ENCODE measurements at places on chromosomes 7 and 10.

GRCh38 chr10:110644598-110645462 is 694 bp downstream of the RBM20 start:
- no peak for DNase-seq

GRCh38 chr7:105935250-105935649 is 27.8 kb upstream of the CDHR3 start:
- no peak for DNase-seq

- DNase-seq = no peak
Measured at GRCh38 chr7:68744036-68744435, 854.2 kb upstream of the AUTS2 start.

- DNase-seq = no peak
Measured at GRCh38 chr10:103184615-103185014, 8.5 kb downstream of the NT5C2 start.

- no peak for DNase-seq
Measured at GRCh38 chr7:47080816-47081215, 501.1 kb downstream of the TNS3 start.

DNA sequence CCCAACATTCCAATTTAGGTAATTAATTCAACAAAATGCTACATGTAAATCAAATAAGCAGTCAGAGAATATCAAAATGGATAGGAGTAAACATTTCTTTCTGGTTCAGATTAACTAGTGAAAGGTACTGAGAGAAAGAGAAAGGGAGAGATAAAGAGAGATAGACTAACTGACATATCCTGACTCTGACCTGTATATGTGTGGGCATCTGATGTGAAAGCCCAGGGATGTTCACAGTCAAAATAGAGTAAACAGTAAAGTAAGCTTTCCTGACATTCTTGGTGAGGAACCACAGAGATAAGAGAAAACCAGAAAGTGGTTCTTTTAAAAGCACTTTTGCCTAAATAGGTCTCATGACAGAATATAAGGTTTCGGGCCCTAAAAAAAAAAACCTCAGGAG is 37.5 kb upstream of the ANK3 start:
- DNase-seq = no peak

GRCh38 chr10:47090903-47091302 is 179.7 kb downstream of the PTPN20 start:
- DNase-seq = no peak

DNA sequence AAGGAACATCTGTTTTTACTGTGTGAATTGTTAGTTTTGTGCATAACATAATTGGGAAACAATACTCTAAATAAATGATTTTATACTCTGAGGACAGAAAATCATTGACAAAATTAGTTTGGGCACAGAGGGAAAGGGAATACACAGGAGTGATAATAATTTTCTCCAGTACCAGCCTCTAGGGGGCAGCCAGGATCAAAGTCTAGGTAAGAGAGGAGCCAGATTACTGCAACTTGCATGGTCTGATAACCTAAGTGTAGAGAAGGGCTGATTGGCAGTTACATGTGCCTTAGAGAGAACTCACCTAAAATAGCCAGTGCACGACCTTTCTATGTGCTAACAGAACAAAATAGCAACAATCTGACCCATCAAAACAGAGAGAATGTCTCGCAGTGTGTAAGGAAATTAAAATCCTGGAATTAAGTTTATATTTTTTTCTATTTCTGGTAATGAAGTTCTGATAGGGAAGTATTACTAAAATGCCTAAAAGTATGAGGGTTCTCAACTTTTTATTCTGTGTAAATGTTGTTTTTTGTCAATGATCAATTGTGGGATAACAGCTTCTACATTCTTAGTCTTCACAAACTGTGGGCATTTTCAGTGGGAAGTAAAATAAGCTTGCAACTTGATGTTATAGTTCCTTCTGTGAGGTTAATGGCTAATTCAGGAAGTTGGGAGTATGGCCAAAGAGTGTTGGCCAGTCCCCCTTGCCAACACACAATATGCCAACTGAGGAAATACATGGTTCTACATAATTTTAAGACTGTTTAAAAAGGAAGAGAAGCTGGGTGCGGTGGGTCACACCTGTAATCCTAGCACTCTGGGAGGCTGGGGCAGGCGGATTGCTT is 66.4 kb downstream of the EXOC6 start:
- DNase-seq = peak; percentile 22

GRCh38 chr10:61900829-61901792 is at the start of gene ARID5B:
ARID5B (plus strand) TSS chr10:61901699; CDS start chr10:61901710, 11 bp downstream.
- DNase-seq = no peak

- no peak for DNase-seq
Measured at GRCh38 chr7:158646766-158647474, 57.7 kb downstream of the NCAPG2 start.

GRCh38 chr10:118827053-118827452 is 72.3 kb upstream of the CACUL1 start:
- no peak for DNase-seq

GRCh38 chr7:149796287-149796860 is 23.0 kb upstream of the ZNF467 start:
- no peak for DNase-seq

DNA sequence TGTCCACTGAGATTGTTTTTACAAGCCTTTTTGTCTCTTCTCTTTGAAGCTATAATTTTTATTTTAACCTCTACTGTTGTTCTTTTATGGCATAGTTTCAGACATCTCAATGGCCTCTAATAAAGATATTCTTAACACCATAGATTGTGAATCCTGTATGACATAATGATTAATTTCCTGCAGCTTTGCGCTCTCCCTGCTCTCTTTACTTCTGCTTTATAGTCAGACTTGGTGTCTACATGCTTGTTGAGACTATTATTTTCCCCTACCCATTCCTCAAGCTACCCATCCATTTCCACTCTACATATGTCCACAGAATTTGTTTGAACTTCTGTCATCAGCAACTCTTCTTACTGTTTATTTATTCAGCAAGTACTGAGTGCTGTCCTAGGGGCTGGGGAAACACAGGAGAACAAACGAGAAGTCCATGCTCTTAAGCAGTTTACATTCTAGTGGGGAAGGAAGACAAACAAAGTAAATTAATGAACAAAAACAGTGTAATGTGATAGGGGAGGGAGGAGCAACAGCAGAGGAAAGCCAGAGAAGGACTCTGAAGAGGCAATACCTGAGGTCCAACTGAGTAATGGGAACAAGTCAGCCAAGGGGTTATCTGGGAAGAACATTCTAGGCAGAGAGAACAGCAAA is 110.1 kb downstream of the CDK14 start:
- no peak for DNase-seq

GRCh38 chr10:14588084-14588937 is 186.4 kb downstream of the FAM107B start:
- DNase-seq = peak; percentile 35

- DNase-seq = peak; percentile 83
Measured at GRCh38 chr7:155412416-155413253, 45.3 kb upstream of the EN2 start.

GRCh38 chr10:61390851-61391250 is 62.3 kb downstream of the TMEM26 start:
- DNase-seq = no peak

GRCh38 chr10:34430685-34431084 is 384.4 kb downstream of the PARD3 start:
- no peak for DNase-seq

GRCh38 chr10:120462018-120462682 is 5.1 kb downstream of the PLPP4 start:
- DNase-seq = no peak

DNA sequence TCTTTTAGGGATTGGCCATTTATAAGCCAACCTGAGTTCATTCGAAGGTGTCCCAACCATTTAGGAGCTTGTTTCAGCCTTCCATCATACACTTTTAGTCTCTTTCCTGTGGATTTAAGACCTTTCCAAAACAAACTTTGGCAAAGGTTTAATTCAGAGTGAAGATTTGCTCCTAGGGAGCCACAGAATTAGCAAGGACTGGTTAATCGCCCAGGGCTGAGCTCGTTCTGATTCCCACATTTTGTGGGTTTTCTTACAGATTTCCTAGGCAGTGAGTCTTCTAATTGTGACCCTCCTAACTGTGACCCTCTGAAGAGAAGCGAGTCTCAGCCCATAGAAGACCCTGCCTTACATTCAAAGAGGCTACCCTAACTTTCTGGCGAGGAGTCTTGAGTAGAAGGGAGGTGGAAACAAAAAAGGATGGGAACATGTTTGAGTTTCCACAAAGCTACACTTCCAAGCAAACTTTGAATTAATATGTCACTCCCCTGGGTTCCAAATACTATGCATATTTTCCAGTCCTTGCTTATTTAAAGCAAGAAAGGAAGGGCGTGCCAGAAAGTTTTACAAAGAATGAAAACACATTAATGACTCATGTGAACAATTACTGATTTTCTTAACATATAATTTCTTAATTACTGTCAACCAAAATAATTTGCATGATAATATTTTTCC is 118.3 kb downstream of the ARID5B start:
- DNase-seq = no peak

GRCh38 chr10:14584661-14585060 is 190.0 kb downstream of the FAM107B start:
- DNase-seq = no peak

- no peak for DNase-seq
Measured at GRCh38 chr7:41459623-41460261, 243.1 kb downstream of the INHBA start.

- no peak for DNase-seq
Measured at GRCh38 chr7:20454202-20454601, 123.5 kb downstream of the ITGB8 start.

DNA sequence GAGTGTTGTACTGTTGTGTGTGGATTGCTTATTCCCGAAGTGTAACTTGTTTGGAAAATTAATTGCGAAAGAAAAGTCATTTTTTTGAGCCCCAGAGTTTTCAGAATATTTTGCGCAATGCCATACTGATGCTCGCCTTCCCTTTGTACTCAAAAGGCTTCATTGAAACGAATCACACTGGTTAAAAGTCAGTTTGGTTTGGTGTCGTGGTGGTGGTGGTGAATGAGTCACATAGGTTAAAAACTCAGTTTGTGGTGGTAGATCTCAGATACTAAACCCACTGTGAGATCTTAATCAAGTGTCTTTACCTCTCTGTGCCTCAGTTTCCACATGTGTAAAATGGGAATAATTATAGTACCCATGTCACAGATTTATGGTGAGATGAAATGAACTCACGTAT is 61.1 kb upstream of the IL6 start:
- no peak for DNase-seq

DNA sequence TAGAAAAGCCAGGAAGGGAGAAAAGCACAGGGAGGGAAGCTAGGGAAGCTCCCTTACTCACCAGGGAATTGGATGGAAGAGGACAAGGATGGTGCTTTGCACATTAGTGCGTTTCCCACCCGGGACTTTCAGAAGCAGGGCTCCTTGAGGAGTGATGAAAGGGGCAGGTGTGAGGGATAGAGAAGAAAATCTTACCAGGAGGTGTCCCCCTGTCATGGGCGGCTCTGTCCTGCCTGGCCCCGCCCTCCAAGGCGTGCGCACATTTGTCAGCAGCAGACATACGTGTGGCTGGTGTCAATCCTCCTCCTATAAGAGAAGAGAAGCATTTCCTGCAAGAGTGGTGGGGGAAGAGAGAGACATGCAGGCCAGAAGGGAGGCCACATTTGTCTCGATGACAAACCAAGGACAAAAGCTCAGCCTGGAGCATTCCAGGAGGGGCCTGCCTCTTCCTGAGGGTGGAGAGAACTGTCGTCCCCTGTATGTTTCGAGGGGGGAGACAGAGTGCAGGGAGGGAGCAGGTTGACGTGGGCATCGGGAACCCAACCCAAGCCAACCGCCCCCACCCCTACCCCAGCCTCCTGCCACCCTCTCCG is 47.4 kb upstream of the COMTD1 start:
- DNase-seq = no peak

- DNase-seq = no peak
Measured at GRCh38 chr10:2476218-2476811, 591.0 kb upstream of the PFKP start.

- no peak for DNase-seq
Measured at GRCh38 chr10:132510174-132510611, 27.4 kb upstream of the INPP5A start.

GRCh38 chr7:99127636-99128035 is 16.3 kb downstream of the SMURF1 start:
- DNase-seq = no peak

DNA sequence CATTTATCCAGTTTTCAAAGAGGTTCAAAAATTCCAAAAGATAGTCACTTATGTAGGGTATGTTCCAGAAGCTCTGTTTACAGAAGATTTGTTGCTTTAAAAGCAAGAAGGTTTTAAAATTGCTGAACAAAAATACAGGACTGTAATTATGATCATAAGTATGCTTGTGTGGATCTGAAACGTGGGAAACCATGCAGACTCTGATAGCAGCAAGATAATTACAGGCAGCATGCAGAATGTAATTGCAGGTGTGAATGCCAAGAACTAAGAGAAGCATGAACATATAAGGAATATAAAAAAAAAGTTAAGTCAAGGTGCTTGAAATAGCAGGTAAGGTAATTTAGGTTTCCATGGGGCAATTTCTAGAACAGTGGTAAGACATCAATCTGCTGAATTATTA is 405.7 kb downstream of the ARL4A start:
- no peak for DNase-seq

DNA sequence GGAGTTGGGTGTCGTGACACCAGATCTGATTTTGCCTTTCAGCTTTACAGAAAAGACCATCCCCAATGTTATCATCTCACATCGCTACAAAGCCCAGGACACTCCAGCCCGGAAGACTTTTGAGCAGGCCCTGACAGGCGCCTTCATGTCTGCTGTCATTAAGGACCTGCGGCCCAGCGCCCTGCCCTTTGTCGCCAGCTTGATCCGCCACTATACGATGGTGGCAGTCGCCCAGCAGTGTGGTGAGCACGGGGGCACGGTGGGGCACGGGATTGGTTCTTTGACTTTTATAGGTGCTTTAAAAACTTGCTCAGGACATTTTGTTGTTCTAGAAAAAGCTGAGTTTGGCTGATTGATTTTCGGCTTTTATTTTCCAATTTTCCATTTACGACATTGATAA is 48.8 kb downstream of the TRRAP start:
- no peak for DNase-seq

DNA sequence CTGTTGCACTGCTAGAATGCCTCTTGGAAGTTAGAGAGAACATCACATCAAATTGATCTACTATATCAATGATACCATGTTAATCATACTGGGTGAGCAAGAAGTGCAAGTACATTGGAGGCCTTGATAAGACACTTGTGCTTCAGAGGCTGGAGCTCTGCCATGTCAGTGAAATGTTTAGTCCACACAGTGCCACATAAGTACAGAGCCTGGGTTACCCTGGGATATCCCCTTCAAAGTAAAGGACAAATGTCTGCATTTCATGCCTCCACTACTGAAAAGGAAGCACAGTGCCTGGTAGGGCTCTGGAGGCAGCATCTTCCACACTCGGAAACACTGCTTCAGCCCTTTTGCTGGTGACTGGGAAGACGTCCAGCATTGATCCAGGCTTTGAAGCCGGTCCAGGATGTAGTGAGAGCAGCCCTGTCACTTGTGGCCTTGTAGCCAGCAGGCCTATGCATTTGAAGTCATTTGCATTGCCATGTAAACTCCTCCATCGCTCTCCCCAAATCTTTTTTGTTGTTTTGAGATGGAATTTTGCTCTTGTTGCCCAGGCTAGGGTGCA is 15.7 kb upstream of the STN1 start:
- no peak for DNase-seq

GRCh38 chr7:108097703-108098102 is 32.5 kb downstream of the LAMB4 start:
- no peak for DNase-seq

GRCh38 chr10:847868-848267 is 83.6 kb downstream of the LARP4B start:
- DNase-seq = no peak

- no peak for DNase-seq
Measured at GRCh38 chr7:103894656-103895596, 94.5 kb downstream of the RELN start.

GRCh38 chr10:125130260-125130659 is 30.1 kb downstream of the CTBP2 start:
- no peak for DNase-seq
